ENCODE measurements at places on chromosomes 3 and 15.

GRCh38 chr3:176872771-176873209 is 324.5 kb downstream of the TBL1XR1 start:
- DNase-seq, result peak; percentile 60

DNA sequence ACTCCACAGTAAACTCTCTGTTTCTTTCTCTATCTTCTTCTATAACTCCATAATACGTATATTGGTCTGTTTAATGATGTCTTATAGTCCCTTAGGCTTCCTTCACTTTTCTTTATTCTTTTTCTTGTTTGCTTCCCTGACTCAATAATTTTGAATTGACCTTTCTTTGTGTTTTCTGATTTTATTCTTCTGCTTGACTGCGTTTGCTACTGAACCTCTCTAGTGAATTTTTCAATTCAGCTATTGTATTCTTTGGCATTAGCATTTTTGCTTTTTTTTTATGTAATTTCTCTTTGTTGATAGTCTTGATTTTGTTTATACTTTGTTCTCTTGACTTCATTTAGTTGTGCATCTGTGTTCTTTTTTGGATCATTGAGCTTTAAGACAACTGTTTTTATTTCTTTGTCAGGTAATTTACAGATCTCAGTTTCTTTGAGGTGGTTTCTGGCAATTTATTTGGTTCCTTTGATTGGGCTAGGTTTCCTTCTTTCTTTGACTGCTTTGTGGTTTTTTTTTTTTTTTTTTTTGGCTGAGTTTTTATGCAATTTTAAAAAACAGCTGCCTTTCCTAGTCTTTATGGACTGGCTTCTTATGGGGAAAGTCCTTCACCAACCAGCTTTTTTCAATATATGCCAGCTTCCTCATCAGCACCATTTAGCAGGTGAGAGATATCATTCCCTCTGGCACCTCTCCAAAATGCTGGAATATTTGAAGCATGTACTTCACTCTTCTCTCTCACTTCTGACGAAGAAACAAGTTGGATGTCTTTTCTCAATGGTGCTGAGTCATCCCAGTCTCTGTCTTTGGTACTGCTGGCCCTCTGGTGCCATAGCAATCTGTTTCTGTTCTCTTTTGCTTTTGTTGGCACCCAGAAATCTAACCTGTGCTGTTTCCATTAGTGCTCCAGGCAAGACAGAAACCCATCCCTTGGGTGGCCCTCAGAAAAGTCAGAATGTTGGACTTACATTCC is 17.6 kb downstream of the RSRC1 start:
- DNase-seq, result no peak

DNA sequence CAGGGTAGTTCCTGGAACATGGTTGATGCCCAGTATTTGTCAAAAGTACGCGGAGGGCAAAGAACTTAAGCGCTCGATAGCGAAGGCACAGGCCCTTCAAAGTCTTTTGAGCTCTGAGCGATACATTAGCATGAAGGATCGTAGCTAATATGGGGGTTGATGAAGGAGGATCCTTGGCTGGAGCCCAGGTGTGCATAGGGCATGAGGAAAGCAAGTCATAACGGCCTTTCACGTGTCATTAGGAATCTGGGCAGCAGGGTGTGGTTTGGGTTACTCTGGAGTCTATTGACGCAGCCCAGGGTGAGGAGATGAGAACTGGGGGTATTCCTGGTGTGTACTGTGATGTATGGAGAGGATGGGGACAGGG is 31.7 kb downstream of the SPINK8 start:
- no peak for DNase-seq

GRCh38 chr3:16136055-16136454 is 38.4 kb upstream of the GALNT15 start:
- no peak for DNase-seq

DNA sequence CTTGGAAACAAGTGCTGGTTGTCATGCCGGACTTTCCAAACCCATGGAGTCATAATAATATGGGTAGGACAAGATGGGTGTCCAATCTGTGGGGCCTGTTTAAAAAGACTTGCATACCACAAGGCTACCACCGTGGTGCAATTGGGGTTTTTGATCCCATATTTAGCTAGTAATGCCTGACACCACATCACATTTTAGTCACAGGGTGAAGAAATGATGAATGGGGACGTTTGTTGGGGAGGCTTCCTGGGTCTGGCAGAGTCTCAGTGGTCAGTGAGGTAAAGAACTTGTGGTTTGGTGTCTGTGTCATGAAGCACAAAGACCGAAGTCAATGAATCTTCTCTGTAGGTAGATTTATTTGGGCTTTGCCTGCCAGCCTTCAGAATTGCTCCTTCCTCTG is 31.0 kb downstream of the P3H2 start:
- no peak for DNase-seq

- DNase-seq, result no peak
Observed at GRCh38 chr3:37491776-37492175, 317.4 kb upstream of the LRRFIP2 start.

DNA sequence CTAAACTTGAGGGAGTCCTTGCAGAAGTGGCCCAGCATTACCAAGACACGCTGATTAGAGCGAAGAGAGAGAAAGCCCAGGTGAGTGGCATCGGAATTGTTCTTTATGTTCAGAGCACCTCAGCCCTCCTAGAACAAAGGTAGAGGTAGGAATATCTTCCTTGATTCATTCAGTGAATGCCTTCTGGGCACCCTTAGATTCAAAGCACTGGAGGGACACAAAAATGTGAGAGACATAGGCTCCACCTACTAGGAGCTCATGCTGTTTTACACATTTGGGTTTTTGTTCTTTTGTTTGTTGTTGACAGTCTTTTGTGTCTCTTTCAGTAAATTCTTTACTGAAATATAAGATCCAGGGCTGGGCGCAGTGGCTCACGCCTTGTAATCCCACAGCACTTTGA is 68.2 kb downstream of the IQGAP1 start:
- DNase-seq, result no peak

- no peak for DNase-seq
Observed at GRCh38 chr15:54564166-54564565, 585.9 kb downstream of the UNC13C start.

- DNase-seq, result no peak
Observed at GRCh38 chr3:127856801-127857200, 34.5 kb upstream of the MGLL start.

DNA sequence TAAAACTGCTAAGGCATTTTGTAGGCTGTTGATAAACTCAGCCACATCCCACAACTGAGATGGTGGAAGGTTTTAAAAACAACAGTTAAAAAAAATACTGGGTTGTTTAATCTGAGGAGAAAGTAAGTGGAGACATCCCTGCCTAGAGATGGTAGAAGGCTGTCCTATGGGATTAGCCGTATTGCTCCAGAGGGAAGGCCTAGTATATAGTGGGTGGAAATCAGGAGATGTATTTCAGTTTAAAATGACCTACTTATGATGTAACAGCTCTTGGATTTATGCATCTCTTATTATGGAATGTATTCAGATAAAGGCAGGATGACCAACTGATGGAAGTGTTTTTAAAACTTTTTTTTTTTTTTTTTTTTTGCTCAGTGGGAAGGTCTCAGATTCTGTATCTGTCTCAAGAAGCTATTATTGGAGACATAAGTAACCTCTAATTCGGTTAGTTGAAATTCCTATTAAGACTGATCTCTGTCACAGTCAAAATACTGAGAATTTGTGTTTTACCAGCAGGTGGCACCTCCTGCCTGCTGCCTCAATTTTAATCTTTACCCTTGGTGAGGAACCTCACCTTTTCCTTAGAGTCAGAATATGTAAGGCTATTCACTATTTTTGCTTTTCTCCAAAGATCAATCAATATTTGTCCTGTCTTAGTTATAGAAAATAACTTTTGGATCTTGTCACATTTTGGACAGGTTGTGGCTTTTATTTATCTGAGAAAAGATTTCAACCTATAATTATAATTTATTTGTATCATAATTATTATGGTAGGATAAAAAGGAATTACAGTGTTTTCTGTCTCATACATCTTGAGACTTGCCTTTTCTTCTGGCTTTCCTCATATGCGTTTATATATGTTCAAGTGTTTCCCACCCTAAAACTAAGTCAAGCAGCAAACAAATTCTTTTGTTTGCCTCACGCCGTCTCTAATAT is 63.0 kb downstream of the VPS8 start:
- DNase-seq, result peak; percentile 41

DNA sequence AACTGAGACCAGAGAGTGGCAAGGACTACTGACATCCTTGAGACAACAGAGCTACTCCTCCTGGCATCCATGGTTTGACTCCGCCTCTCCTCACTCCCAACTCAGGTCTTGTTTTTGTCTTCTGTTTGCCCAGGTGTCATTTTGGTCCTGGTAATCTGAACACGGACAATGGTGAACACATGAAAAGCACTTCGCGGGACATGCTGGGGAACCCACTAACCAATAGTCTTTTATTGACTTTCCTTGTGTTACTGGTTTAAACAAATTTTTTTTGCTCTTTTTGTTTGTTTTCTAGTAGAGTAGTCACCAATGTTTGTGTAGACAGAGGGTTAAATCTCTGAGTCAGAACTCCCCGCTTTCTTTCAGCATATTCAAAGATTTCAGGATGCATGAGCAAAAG is 38.4 kb downstream of the LARP6 start:
- DNase-seq, result no peak

DNA sequence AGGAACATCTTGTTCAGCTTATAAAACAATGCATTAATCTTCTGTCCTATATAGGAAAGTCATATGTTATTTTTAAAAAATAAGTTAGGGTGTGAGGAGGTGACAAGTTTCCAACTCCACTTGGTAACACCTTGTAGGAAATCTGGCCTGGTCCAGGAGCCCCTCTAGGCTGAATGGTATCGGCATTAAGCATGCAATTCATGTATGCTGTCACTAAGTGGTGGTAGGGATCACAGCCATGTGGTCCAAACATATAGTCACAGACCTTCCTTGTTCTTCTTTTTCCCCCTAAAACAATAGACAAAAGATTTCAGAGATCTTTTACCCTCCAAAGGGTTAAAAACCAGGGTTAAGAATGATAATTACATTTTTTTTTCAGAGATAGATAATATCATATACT is 4.2 kb upstream of the APBA2 start:
- no peak for DNase-seq

- peak; percentile 39 for DNase-seq
Observed at GRCh38 chr3:183427196-183427875, 1.1 kb downstream of the MCF2L2 start.

- no peak for DNase-seq
Observed at GRCh38 chr3:173893066-173893465, 495.5 kb downstream of the NLGN1 start.

DNA sequence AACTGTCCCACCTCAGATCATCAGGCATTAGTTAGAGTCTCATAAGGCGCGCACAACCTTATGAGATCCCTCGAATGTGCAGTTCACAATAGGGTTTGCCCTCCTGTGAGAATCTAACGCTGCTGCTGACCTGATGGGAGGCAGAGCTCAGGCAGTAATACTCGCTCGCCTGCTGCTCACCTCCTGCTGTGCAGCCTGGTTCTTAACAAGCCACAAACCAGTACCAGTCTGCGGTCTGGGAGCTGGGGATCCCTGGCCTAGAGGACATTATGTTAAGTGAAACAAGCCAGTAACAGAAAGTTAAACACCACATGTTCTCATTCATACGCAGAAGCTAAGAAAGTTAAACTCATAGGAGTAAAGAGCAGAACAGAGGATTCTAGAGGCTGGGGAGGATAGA is 47.0 kb downstream of the MAP3K13 start:
- no peak for DNase-seq

DNA sequence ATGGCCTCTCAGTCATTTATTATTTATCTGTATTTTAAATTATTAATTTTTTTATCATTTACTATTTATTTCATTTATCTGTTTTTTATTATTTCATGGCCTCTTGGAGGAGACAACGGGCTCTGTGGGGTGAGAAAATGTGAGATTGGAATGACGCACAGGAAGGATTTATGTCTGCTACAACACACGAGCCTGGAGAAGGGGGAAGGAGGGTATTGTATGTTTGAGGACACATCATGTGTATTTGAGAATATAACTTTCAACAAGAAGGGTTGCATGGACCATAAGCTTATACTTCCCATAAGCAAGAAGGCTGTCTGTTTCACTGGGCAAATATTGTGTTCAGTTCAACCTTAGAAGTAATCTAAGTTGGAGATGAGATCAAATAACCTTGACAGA is 31.7 kb downstream of the LSM3 start:
- DNase-seq, result no peak

DNA sequence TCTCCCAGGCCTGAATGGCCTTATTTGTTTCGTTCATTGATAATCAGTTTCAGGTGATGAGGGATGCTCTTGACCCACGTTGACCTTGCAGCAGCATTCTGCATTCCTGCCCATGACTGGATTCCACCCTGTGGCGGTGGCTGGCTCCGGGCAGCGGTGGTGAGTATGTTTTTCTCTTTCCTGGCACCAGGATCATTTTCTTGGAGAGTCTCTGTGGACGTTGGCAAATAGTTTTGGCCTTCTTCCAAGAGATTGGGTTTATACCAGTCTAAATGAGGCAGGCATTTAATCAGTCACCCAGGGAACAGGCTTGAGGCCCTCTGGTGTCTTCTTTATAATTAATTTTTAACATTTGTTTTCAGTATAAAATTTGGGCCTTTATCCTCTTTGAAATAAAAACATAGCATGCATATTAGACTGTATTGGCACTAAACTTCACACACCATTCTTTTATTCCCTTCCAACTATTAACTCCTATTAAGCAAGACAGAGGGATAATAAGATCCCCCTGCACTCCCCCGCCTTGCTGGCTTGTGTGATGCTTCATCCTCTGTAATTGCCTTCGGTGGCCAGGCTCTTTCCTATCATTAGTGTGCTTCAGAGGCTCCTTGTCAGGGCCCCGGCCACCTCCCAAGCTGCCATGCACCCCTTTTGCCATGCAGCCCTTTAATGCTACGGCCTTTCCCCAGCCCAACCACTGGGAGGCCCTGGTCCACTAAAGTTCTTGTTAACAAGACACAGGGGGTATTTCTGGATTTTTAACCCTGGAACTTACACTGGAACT is 176.2 kb upstream of the TOPAZ1 start:
- peak; percentile 66 for DNase-seq

DNA sequence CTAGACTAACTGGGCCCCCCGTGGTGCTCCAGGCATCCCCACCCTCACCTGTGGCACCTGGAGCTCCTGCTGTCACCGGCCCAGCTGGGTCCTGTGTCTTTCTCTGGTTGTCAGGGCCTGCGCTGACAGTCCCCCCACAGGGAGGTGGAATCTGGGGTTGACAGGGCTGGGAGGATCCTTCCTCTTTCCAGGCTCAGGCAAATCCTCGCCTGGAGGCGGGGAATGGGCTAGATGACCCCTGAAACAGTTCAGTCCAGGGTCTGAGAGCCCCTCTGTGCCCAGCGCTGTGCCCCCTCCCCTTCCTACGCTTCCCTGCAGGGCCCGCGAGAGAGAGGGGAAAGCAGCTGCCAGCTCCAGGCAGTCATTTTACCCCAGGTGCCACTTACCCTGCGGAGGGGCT is 50.1 kb upstream of the MCF2L2 start:
- DNase-seq, result no peak

- DNase-seq, result no peak
Observed at GRCh38 chr3:50395070-50395860, 35.9 kb upstream of the TMEM115 start.

Measured in retina (tissue), 1 donor.